ENCODE measurements at places on chromosomes 3 and 15.

GRCh38 chr3:18767756-18768303 lies 342.7 kb upstream of the SATB1 start:
- no peak for DNase-seq

GRCh38 chr3:151301787-151302186 lies 14.8 kb downstream of the GPR87 start:
- no peak for DNase-seq

GRCh38 chr15:39454189-39454986 lies 126.5 kb upstream of the THBS1 start:
- DNase-seq, result no peak

DNA sequence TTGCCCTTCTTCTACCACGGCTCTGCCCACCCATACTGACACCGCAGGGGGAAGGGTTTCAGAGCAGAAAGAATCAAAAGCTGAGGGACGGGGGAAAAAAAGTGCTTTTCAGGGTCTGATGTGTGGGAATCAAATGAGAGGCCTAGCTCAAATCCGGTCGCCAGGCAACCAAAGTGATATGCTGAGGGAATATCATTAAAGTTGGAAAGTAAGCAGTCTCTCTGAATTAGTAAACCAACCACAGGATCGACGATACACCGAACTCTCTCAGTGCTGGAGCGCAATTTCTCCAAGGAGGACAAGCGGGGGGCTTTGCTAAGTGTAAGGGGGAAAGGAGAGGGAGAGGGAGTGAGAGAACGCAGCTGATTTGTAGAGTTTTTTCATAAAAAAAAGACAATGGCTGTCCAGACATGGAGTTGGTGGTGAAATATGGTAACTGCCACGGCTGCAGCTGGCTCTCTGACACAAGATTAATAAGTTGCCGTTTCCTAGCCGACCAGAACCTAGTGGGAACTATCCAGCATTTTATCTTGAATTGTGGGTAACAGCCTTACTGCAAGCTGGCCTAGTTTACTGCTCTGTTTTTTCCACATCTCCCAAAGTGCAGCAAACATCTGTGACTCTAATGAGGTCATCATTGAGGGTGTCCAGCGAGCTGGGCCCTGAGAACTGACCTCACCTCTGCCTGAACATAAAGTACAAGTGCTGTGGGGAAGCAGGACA lies 530.2 kb downstream of the SOX2 start:
- DNase-seq, result no peak

DNA sequence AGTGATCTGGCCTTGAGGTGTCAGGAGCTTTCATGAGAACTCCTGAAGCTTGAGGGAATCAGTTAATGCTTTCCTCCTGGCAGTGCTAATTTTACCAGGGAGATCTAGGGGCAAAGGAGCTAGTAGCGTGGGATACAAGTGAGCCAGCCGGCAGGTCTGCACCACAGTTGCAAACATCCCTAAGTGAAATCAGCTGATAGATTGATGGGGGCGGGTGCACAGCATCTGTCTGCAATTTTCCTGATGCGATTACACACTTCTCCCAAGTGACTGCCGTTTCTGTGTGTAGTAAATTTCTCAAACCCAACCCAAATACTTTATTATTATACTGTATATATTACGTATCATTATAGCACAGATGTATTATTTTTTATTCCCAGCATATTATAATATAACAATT lies 304.5 kb downstream of the AGBL1 start:
- no peak for DNase-seq

- DNase-seq, result no peak
Measured at GRCh38 chr15:41961001-41961518, 11.3 kb downstream of the EHD4 start.

Measured in activated T-cell treated with anti-CD3 and anti-CD28 coated beads for 48 hours (primary cell).